ENCODE measurements at places on chromosomes 6 and 20. TPM values are rescaled to one million over a fixed set of nuclear protein-coding genes. Genes with fewer than 3 reads are reported as not detected.
A peak's percentile ranks its signal among the peaks of the same experiment; 100 is the strongest.

Gene CALHM4
- not detected for total RNA-seq

Gene DAAM2
- total RNA-seq: 20.8 TPM

Gene JAG1
- 117 TPM for total RNA-seq

DNA sequence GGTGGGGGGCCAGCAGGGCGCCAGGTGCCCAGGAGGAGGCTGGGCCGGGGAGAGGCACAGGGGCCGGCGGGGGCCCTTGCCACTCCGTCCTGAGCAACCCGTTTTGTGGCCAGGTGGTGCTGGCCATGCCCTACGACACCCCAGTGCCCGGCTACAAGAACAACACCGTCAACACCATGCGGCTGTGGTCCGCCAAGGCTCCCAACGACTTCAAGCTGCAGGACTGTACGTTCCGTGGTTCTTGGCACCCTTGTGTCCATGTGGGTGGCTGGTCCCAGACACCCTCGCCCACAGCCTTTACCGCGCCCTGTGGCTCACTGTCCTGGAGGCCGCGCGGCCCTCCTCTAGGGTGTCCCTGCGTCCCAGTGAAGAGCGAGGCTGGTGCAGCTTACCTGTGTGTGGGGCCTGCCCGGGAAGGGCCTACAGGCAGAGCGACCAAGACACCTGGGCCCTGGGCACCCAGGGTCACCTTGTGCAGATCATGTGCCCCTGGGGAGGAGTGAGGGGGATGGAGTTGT, 28.7 kb downstream of the PYGB start:
- H3K4me1 ChIP-seq: peaks cover 3% of the 10 kb centered on the region
- peak; percentile 5 for DNase-seq

- H3K4me1 ChIP-seq: peaks cover 29% of the 10 kb centered on the region
- DNase-seq: peak; percentile 18
- H3K27me3 ChIP-seq: no peaks in the 10 kb centered on the region
- H3K36me3 ChIP-seq: no peaks in the 10 kb centered on the region
Measured at GRCh38 chr20:329851-330232, 4.5 kb downstream of the SOX12 start.

- H3K27me3 ChIP-seq: no peaks in the 10 kb centered on the region
- H3K27ac ChIP-seq: no peak overlapping the region
Measured at GRCh38 chr6:42365021-42365420, 86.7 kb downstream of the TRERF1 start.

DNA sequence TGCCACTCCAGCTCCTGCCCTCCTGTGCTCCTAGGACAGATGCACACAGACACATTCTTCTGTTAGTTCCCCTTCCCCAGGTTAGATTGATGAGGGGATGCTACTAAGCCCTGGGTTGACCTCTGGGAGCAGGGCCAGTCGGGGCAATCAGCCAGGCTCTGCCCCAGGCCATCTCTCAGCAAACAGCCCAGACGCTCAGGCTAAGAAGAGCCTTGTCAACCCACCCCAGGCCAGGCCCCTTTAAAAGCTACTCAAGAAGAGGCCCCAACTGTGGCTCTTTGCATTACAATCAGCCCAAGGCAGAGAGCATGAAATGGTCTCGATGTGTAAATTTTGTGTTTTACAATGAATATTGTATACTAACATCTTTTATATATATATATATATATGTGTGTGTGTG, 107.4 kb downstream of the TFAP2A start:
- H3K27ac ChIP-seq: no peak overlapping the region
- H3K27me3 ChIP-seq: peaks cover 19% of the 10 kb centered on the region
- no peaks in the 10 kb centered on the region for H3K36me3 ChIP-seq
- H3K4me1 ChIP-seq: no peaks in the 10 kb centered on the region
- no peak overlapping the region for H3K4me3 ChIP-seq

DNA sequence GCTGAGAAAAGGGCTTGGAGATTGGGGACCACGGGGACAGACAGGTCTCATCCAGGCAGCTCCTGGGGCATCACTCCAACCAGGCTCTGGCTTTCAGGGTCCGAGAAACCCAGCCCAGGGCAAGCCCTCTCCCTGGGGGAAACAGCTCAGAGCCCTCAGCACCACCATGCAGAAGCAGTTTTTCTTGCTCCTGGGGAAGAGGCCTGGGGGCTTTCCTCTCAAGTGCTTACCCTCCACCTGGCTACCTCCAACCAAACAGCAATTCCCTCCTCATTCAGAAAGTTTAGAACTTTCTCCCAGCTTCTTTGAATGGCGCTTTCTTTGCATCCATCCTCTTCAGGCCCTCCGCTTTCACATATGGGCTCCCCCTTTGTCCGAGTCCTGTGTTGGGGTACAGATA, 110.4 kb upstream of the PHACTR3 start:
- no peak for DNase-seq
- H3K27ac ChIP-seq: no peak overlapping the region
- H3K36me3 ChIP-seq: no peaks in the 10 kb centered on the region

DNA sequence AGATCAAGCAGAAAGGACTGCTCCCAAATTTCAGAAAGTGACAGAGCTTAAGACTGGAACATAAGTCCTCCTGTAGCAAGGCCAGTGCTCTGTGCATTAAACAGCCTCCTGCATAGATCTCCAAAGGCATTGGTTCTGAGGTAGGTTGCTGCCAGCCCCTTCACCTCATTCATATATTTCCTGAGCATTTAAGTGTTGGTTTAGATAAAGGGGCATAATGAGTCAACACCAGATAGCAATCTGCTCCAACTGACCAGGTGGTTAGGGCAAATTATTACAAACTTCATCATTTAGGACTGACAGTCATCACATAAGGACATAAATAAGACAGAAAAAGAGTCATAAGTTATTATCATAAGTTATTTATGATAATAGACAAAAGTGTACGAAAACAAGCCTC, 10.7 kb downstream of the PTPRK start:
- no peaks in the 10 kb centered on the region for H3K36me3 ChIP-seq
- DNase-seq: no peak
- peaks cover 46% of the 10 kb centered on the region for H3K4me1 ChIP-seq
- H3K27me3 ChIP-seq: no peaks in the 10 kb centered on the region
- no peak overlapping the region for H3K27ac ChIP-seq

GRCh38 chr6:20991910-20992309, 457.7 kb downstream of the CDKAL1 start:
- H3K36me3 ChIP-seq: no peaks in the 10 kb centered on the region
- no peak for DNase-seq
- H3K4me1 ChIP-seq: no peaks in the 10 kb centered on the region
- no peaks in the 10 kb centered on the region for H3K27me3 ChIP-seq

DNA sequence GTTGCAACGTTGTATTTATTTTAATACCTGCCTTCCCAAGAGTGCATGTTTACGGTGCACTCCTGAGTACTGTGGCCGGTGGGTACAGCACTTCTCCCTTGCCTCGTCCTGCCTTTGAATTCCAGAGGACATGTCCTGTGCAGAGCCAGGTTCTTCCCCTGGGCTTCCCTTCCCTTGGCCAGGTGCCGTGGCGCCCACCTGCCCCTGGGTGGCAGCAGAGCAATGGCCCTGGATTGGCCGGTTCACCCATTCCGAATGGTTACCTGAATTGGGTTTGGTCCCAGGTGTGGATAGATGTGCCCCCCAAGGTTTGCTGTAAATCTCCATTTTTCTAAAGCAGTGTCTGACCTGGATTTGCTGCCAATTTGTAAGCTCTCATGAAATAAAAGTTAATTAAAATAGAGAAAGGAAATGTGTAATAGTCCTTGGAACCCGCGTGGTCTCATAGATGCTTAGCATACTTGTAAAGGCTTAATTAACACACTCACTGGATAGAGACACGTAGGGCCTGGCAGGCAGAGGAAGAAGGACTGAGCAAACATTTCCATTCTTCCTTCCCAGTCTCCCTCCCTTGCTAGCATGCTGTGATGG, 40.6 kb downstream of the DTD1 start:
- H3K4me1 ChIP-seq: no peaks in the 10 kb centered on the region
- peak; percentile 17 for DNase-seq
- H3K4me3 ChIP-seq: no peak overlapping the region
- no peaks in the 10 kb centered on the region for H3K36me3 ChIP-seq
- H3K27me3 ChIP-seq: no peaks in the 10 kb centered on the region

Data from transverse colon (tissue), 4 donors.